T1000 (cell line): ENCODE measurements at places on chromosomes 6 and 20.

DNA sequence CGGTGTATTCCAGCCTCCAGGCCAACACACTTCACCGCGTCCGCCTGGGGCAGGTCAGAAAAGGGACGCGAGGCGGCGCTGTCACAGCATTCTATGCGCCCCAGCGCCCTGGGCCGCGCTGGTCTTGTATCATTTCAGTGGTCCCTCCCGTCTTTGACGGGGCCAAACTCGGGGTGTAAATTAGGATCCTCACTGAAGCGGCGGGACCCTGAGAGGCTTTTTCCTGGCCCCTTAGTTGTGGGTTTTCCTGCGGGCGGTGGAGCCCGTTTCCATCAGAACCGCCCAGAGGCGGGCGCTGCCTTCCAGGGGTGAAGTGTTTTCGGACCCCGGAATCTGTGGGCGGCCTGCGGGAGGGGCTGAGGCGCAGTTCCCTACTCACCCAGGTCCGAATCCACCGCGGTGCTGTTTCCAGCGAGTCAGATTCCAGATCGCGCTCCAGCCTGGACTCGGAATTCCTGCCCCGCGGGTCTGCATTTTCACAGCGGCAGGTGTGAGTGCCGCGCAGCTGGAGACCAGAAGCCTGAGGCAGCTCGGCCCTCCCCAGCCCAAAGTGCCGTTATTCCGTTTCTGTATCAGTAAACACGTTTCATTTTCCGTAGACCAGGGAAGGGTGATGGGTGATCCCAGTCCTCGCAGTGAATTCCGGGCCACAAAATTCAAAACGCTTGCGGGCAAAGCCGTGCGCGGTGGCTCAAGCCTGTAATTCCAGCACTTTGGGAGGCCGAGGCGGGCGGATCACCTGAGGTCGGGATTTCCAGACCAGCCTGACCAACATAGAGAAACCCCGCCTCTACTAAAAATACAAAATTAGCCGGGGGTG lies 3.9 kb upstream of the MICB start:
- DNase-seq, result peak; percentile 32

DNA sequence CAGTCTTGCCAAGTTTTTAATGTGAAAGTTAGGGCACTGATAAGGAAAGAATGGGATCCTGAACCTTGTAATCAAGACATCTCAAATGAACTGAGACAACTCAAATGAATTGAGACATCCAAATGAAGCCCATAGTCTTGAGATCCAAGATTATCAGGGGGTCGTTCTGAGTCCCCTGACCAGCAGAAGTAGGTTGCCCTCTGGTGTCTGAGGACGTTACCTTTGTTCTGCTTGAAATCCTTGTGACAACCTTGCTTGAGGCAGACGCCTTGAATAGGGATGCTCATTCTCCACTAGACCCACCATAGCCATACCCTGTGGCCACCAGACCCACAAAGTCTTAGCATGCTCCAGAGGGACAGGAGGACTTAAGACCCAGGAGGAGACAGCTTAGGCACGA lies 37.7 kb downstream of the ZBTB9 start:
- no peak for DNase-seq

DNA sequence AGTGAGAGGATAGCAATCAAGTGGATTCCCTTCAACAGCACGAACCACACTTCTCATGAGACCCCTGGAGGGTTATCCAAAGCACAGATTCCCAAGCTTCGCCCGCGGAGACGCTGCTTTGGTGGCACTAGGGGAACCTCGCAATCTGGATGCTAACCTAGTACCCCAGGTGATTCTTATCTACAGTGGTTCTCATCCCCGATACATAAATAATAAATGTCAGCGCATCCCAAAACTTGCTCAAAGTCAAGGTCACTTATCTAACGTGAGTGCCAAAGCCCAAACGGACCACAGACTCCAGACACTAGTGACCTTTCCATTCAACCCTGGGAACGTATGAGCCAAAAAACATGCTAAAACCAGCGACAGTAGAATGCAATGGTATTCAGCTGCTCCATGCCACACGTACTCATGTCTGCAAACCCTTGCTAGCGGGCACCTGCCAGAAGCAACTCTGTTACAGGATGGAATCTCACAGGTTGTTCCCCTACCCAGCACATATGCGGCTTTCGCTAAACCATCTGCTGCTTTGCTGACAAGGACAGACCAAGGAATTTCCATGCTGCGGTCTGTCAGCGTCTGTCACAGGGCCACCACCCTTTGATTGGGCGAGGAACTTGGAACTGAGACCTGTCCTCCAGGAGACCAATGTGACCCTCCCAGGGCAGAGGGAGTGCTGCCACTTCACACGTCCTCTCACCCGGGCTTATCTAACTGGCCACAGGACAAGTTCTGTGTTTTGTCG lies 16.8 kb downstream of the MYLK4 start:
- DNase-seq, result no peak

DNA sequence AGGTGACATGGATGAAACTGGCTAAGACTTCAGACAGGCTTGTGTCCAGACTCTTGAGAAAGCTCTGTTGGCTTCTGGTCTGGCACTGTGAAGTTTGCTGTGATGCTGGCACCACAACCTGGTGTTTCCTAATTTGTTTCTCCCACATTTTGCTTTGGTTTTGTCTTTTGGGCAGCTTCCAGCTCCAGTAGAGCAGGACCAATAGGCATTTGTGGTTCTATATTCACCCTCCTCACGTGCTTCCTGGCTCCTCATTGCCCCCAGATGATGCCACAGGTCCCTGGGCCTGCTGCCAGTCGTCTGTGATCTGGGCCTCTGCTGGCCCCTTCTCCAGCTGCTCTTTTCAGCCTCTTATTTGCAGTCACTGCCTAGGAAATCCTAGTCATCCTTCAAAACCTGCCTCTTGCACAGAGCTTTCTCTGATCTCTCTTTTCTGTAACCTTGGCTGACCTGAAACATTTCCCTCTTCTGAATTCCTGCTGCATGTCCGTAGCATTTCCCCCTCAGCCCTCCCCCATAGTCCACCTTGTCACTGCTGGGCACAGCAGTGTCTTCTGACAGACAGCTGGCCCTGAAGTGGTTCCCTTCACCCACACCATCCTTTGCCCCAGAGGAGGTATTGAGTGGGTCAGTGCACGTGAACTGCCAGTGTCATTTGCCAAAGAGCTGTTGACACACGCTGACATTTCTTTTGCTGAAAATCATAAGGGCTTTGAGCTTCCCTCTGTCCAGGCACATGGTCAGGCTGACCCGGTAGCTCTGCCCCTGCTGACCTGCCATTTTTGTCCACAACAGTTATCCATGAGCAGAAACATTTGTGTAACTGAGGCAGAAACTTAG lies 63.0 kb downstream of the PTPN1 start:
- DNase-seq, result peak; percentile 25

GRCh38 chr6:67009818-67010217 lies 1302.8 kb upstream of the EYS start:
- DNase-seq, result no peak

DNA sequence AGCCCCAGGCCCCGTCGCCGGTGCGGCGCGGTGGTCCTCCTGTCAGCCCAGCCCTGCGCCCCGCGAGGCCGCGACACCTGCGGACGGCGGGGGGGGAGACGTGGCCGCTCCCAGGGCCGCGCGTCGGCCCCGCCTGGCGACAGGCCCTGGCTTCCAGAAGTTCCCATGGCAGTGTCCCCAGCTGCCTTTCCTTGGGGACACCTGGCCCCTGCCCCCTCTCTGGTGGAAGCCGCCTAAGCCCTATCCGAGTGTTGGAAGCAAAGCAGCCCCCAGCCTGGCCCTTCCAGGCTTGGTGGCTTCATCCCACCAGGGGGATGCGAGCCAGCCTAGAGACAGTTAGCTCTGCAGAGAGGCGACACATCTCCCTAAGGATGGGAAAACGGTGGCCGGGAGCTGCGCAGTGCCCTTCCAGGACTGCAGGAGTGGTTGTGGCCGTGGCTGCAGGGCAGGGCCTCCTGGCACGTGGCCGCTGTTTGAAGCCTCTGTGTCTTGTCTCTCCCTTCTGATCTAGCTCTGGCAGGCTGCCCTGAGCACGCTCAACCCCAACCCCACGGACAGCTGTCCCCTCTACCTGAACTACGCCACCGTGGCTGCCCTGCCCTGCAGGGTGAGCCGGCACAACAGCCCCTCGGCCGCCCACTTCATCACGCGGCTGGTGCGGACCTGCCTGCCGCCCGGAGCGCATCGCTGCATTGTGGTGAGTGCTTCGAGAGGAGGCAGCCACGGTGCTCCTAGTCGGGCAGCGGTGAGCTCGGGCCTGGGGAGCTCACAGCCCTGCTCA lies 816 bp downstream of the NPEPL1 start:
- no peak for DNase-seq

- no peak for DNase-seq
Observed at GRCh38 chr6:54747955-54748354, 98.6 kb upstream of the FAM83B start.

DNA sequence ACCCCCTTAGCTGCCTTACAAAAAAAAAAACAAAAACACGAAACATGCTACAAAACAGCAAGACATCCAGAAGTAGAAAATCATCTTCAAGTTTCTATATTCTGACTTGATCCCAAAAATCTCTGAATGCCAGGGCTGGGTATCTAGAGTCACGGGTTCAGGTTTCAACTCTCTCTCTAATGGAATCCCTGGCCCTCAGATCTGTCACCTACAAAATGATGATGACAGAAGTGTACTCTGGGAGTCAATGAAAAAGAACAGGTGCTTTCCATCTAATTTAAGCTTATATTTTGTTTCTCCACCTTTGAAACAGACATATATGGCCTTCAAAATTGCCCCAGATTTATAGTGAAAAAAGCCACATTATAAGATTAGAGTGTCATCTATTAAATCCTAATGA lies 18.3 kb downstream of the RTN4IP1 start:
- DNase-seq, result no peak

- DNase-seq, result no peak
Observed at GRCh38 chr6:113586413-113587077, 270.6 kb upstream of the MARCKS start.

DNA sequence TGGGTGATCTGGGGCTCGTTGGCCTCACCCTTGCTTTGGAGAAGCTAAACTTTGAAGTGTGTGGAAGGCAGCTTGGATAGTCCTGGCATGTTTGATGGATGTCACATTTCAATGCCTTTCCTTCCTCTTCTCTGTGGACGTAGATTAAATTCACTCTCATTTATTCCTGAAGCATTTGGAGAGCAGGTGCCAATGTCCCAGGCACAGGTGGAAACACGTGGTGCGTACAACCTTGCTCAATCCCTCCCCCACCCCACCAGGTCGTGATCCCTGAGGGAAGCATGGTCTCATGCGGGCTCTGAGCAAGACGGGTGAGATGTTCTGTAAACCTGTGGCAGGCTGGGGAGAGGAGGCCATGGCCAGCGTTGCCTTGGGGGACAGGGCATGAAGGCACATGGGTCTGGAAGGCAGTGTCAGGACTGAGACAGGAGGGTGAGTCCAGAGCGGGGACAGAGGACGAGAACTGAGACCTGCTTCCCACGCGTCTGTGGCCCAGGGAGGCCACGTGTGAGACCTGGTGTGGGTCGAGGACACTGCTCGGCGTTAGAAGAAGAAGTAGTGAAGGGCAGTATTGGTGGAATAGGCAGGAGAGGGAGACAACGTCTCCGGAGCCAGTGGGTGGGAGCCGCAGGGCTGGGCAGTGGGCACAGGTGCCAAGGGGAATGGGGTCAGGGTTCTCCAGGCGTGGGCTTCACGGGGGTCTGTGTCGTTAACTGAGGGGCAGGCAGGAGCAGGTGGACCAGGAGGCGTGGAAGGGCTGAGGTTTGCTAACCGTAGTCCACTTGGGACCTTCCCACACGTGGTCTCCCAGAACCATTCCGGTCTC lies 34.4 kb downstream of the SMOC2 start:
- no peak for DNase-seq

DNA sequence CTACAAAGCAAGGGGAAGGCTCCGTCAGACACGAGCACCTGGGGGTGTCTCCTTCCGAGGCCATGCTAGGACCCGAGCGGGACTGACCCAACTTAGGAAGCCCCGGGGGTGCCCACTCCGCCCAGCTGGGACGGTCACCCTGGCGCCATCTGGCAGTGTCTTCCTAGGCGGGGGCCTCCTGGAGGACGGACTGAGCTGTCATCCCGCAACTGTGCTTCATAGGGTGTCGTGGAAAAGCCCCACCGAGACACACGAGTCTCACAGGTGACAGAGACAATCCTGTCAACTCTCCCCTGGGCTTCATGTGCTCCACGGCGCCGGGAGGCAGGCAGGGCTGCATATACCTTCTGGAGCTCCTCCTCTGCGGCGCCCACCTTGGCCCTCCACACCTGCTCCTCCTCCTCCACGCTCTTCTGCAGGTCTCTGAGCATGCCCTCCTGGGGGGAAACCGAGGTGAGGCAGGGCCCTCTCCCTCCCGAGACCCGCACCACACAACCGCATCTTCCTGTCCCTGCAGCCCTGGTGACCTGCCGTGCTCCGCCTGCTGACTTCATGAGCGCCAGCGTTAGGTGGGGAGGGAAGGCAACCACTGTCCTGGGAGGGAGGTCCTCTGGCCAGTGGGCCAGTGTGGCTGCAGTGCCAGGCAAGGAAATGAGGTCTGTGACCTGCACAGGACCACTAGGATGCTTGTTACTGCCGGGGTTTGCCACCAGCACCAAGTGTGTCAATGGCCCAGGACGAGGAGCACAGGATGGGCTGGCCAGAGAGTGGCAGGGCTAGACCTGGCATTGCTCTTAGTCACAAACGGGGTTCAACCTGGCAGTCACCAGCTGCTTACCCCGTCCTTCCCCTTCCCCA lies 50.7 kb downstream of the DSTN start:
- DNase-seq, result no peak

DNA sequence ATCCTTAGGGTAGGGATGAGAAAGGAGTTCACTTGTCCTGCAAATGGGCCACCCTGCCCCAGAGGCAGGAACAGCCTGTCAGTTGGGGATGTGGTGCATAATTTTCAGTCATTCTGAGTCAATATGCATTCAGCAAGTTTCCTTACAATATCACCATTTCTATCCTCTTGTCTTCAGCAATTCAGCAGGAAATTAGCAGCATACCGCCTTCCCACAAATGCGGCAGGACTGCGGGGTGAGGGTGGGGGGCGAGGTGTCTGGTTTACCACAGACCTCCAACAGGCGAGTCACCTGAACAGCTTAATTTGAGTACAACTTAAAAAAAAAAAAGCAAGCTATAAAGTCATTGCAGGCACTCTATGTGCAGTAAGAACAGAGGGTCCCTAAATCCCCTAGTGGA lies 126.8 kb downstream of the MAP3K7 start:
- no peak for DNase-seq

DNA sequence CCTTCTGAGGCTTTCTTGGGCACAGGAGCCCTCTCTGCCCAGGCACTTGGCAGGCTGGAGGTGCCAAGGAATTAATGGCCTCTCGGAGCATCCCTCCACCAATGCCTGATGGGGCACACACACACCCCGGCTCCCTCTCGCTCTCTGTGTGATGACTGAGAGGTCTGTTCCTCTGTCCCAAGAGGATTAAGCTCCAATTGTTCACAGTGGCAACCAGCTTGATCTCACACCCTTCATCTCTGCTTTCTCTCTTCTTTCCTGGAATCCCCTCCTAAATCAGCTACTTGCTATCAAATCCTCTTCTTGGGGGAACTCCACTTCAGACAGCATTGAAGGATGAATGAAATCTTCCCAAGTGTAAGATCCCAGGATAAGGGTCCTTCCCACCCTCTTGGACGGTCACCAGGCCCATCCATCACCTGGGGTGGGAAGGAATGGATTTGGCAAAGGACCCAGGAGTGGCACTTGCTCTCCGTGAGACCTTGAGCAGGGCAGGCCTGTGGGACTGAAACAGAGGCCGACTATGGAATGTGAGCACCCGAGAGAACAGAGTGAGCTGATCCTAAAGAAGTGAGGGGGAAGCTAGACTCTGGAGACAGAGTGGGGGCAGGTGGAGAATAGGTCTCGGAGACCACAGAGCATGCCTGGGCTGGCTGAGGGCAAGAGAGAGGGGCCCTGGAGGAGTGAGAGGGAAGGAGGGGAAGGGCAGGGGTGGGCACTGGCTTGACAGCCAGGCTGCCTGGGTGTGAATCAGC lies 93.6 kb downstream of the GRM4 start:
- DNase-seq, result no peak
